ENCODE measurements at places on chromosomes 5 and 9. TPM values are rescaled to one million over a fixed set of nuclear protein-coding genes. Genes with fewer than 3 reads are reported as not detected.

NR5A1 gene
- total RNA-seq = not detected

OTP gene
- total RNA-seq = not detected

SOX30 gene
- total RNA-seq = not detected

OR1Q1 gene
- total RNA-seq = not detected

EQTN gene
- not detected for total RNA-seq

PCDHB14 gene
- total RNA-seq = 2.7 TPM

ZCCHC10 gene
- 42.6 TPM for total RNA-seq

RGMB gene
- 24.9 TPM for total RNA-seq

SMIM32 gene
- total RNA-seq = not detected

TSSK1B gene
- total RNA-seq = not detected

FAXDC2 gene
- total RNA-seq = not detected

ACER2 gene
- total RNA-seq = 2.8 TPM

SLC24A2 gene
- not detected for total RNA-seq

KCNT1 gene
- total RNA-seq = not detected

MYO10 gene
- total RNA-seq = 13.0 TPM

LMBRD2 gene
- total RNA-seq = 9.7 TPM

CTSL gene
- 1,987 TPM for total RNA-seq

INSL6 gene
- not detected for total RNA-seq

ADAMTS12 gene
- 0.92 TPM for total RNA-seq

QRFP gene
- total RNA-seq = not detected

ANKS6 gene
- total RNA-seq = 32.2 TPM

LCN10 gene
- total RNA-seq = not detected

IFNA13 gene
- not detected for total RNA-seq

CMYA5 gene
- 0.29 TPM for total RNA-seq
